SK-N-SH (cell line): ENCODE measurements at places on chromosomes 3 and 15.

DNA sequence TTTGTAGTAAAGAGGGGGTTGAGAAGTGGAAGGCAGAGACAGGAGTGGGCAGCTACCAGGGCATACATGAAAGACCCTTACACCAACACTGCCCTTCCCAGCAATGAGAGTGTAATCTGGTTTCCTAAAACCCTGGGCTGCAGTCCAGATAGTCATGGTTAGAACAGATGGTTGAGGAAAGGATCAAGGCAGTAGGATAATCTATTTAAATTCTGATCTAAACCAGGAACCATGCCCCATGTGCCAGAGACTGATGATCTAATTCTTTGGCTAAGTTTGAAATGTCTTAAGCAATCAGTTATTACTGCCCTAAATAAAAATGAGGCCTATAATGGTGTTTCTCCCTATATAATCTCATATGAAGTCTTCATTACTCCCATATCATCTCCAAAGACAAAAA, 59.6 kb downstream of the PRTG start:
- DNase-seq, result no peak

- DNase-seq, result no peak
These were observed 326.9 kb upstream of the DNAJC19 start for GRCh38 chr3:181316482-181316881.

GRCh38 chr3:28089527-28089897, 151.9 kb upstream of the CMC1 start:
- no peak for DNase-seq

DNA sequence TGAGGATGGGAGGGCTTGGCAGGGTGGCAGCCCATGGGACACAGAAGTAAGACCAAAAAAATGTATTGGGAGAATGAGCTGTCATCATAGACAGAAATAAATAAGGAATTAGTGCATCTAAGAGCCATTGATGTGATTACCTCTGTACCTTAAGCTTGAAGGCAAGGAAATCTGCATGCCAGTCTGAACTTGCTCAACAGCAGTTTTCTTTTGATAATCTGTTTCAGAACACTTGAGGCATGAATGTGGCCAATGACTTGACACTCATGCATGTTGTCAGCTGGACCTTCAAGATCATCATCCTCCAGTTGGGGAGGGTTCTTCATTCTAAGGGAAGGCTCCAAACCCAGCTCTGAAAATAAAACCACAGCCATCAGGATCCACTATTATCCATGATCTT, 148.5 kb downstream of the DCLK3 start:
- DNase-seq, result no peak

DNA sequence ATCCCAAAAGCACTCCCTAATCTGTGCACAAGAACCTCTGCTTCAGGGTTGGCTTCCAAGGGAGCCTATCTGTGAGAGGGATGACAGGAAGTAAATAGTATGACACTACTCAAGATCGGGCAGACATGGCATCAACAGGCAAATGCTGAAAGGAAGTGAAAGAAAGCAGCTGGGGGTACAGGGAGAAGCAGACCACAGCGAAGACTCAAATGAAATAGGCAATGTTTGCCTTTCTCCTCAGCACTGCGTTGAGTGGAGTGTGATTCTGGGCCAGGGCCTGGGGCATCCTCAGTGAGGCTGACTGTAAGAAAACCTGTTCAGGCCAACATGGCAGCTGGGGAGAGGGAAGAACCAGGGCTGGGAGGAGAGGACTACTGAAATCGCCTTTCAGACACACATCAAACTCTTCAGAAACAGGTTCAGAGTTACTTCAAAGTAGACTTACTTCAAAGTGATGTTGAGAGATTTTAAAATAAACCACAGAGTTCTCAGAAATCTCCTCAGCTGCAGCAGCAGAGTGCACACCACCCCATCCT, 96.6 kb downstream of the SLC9A9 start:
- no peak for DNase-seq

- DNase-seq, result no peak
These were observed 101.2 kb upstream of the MEX3B start for GRCh38 chr15:82146990-82147461.
